RWPE1 (cell line): ENCODE measurements at places on chromosomes 1 and 21.

DNA sequence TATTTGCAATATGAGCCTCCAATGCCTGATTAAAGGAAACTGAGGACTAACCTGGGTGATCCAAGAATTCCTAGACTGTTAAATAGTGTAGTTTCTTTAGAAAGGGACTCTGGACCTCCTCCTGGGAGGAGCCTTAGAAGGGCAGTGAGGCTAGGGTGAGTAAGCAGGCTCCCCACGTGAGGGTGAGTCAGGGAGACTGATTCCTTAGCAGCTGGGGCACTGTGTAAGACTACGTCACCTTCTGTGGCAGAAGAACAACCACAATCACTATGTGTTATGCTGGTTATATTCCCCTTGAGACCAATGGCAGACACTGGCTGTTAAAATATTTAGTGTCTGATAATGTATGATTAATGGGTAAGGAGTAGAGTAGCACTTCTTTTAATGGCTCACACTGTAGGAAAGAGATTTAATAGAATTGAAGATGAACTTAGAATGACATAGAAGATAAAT, 53.3 kb upstream of the SYT14 start:
- DNase-seq = peak; percentile 95

GRCh38 chr1:111553196-111553595, 49.8 kb upstream of the ADORA3 start:
- peak; percentile 85 for DNase-seq

DNA sequence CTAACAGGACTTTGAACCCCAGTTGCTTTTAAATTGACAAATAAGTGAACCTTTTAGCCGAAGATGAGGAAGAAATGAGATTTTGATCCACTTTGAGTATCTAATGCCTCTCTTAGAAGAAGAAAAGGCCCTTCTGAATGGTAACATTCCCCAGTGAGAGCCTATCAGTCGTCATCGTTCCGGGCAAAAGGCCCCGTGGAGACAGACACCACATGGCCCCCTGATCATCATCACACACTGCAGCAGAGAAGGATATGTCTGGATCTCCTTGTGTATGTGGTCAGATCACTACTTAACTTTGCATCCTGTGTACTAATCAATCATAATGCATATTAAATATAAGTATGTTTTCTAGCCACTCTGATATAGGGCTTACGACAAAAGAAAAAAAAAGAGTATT, 87.3 kb upstream of the SMYD2 start:
- DNase-seq = no peak

DNA sequence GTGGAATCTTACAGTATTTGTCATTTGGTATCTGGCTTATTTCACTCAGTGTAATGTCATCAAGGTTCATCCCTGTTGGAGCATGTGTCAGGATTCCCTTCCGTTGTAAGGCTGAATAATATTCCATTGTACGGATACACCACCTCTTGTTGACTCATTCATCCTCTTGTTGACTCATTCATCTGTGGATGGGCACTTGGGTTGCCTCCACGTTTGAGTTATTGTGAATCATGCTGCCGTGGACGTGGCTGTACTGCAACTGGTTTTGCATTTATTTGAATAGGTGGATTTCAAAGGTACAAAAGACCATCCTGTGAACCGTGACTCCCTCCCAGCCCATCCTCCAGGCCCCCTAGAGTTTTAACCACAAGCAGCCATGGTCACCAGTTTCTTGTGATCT, 11.9 kb upstream of the TCP10L start:
- peak; percentile 69 for DNase-seq

DNA sequence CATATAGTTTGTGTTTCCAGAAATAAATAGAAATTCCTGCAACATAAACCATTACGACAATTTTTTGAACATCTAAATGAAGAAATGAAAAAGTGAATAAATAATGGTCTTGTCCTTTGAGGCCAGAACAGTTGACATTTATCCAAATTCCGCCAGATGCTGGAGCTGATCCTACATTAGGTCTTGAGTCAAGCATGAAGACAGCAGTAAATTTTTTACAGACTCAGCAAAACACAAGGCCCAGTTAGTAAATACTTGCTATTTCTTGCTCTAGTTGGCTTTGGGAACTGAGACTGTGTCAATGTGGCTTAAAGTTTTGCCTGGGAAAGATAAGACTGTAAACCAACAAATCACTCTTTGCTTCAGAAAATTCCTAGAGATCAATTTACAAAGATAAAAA, 540.1 kb upstream of the RGS18 start:
- no peak for DNase-seq

DNA sequence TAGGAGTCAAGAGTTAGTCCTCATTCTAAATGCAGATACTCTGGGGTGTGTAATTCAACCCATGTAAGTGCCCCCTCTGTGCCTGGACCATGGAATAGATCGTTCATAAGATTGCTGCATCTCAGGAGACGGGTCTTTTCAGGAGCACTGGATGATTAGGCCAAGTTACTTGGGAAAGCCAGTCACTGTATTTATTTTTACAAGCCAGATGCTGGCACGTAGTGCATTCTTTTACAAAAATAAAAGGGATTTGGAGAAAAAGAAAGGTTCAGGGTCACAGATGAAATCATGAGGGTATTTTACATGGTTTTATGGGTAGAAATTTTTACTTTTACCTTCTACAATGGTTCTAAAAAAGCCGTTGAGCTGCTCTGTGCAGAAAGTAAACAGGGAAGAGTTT, 102.6 kb upstream of the UBE2U start:
- no peak for DNase-seq

GRCh38 chr21:14995695-14996490, 68.9 kb downstream of the NRIP1 start:
- no peak for DNase-seq

DNA sequence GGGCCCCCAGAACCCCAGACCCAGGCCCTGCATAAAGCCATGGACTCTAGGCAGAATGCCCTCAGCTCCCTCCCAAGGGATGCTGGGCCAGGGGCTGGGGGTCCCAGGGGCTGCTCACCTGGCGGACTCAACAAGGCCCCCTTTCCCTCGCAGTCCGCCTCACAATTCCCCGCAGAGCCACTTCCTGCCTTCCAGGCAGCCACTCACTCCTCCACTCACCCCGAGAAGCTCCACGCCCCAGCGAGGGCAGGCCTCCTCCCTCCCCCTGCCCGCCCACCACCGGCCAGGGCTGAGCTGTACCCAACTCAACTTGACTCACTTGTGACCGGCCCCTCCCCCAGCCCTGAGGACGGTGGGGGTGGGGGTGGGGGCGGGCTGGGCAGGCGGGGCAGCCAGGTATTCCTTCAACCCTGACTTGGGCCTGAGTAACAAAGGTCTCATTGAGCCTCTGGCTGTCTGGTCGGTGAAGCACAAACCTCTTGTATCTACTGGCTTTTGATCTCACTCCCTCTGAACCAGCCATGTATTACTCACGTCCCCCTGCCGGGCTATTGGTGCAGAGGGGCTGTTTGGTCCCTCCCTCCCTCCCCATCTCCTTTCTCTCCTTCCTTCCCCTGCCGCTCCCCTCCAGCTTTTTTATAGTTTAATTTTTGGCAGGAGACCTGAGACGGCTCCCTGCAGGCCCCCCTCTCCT, 5.9 kb downstream of the BLACAT1 start:
- DNase-seq = peak; percentile 99
